Caco-2 (cell line): ENCODE measurements at places on chromosomes 6 and 20.

DNA sequence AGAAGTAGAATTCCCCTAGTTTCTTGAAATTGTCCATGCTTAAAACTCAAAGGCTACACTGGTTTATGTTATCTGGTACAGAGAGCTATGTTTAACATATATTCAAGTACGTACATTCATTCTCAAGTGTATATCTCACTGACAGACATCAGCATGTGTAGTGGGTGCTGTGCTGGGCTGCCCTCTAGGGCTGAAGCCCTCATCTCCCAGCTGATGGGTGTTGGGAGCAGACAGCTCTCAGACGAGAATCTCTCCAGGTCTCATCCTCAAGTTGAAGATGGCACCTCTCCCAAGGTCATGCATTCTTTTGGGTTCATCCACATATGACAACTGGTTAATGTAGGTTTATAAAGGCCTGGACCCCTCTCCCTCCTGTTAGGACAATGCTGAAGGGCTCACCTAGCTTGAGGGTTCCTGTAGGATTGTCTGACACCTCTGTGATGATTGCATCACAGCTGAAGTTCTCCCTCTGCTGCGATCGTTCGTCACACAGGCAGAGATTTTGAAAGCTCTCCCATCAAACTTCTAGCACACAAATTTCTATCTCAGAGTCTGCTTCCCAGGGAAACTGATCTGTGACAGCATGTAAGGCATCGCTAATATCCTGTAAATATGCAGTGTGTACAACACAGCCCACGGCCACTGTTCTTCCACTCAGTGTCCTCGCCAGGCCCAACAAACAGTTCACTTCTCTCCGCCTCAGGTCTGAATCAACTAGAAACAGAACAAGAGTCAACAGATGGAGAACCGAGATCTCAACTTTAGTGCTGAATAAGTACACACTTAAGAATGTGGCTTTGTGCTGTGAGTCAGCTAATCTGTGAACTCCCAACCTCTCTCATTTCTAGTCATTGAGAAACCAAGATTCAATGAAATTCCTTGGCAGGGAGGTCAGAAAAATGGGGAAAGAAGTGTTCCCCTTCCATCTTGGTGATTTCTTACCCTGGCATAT is 43.2 kb downstream of the PREP start:
- DNase-seq = no peak

GRCh38 chr20:63056236-63057170 is 49.7 kb upstream of the BHLHE23 start:
- DNase-seq = peak; percentile 91

GRCh38 chr20:41862476-41862875 is 244.3 kb upstream of the CHD6 start:
- no peak for DNase-seq

GRCh38 chr6:11008821-11009220 is 35.3 kb downstream of the ELOVL2 start:
- DNase-seq = no peak

DNA sequence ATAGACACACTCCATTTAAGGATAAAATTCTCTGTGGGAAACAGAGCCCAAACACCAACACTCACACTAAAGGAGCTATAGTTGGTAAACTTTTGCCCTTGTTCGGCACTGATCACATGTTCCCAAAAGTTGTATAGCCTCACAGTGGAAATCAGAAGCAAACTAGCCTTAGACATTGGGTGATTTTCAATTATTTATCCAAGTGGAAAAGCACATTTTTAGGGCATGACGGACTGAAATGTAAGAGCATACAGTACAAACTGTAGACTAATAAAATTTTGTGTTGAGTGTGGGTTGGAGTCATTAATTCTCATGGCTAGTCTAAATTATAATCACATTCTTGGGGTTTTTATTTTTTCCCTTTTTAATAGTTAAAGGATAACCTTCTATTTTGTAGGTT is 202.4 kb downstream of the MOXD1 start:
- no peak for DNase-seq

DNA sequence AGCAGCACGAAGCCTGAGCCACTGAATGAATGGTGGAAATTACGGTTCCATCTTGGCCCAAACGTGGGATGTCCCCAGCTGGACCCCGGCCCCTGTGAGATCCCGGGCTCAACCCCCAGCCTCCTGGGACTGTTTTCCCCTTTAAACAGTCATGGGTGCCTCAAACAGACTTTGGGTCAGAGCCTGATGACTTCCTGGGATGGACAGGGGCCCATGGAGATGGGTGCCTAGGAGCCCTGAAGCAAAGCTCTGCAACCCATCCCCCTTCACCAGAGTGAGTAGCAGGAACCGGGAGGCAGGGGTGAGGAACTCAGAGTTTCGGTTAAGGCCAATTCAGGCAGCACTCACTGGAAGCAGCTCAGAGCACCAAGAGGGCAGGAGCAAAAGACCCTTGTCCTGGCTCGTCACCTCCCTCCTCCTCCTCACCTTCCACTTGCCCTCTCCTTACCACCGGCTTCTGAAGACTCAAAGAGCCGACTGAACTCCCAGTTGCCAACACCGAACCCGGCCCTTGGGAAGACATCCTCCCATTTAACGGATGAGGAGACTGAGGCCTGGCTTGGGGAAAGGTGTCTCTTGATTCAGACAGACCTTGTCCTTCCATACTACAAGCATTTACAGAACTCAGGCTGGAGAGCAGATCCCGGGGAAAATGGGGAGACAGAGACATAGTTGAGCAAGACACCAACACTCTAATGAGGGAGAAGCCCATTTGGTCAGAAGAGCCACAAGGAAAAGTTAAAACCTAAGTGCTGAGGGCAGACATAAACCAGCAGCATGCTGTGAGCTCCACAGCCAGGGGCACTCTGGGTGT is 14.9 kb upstream of the TLDC2 start:
- DNase-seq = no peak

GRCh38 chr20:55760586-55760985 is 244.7 kb downstream of the CBLN4 start:
- no peak for DNase-seq

- DNase-seq = peak; percentile 96
These were observed at the start of gene CCN2 for GRCh38 chr6:131950767-131951575. Gene CCN2 (minus strand): TSS chr6:131951372. CDS start chr6:131951172, 200 bp downstream.

DNA sequence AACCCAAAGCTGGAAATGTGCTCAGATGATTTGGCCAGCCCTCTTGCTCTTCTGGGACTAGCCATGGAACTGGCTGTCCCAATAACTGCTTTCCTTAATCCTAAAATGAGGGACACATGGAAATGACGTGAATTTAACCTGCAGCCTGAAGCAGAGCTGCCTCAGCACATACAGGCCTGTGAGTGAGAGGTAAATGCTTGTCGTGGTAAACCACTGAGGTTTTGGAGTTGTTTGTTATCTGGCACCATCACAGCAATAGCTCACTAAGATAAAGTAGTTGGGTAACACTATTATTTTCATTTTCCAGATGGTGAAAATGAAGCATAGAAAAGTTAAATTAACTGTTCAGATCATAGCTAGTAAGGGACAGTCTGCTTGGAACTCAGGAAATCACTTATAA is 333.4 kb upstream of the CHD6 start:
- DNase-seq = no peak

- no peak for DNase-seq
These were observed 44.3 kb upstream of the SNX9 start for GRCh38 chr6:157778719-157779118.

GRCh38 chr6:81889377-81890053 is 137.0 kb upstream of the TENT5A start:
- DNase-seq = no peak

DNA sequence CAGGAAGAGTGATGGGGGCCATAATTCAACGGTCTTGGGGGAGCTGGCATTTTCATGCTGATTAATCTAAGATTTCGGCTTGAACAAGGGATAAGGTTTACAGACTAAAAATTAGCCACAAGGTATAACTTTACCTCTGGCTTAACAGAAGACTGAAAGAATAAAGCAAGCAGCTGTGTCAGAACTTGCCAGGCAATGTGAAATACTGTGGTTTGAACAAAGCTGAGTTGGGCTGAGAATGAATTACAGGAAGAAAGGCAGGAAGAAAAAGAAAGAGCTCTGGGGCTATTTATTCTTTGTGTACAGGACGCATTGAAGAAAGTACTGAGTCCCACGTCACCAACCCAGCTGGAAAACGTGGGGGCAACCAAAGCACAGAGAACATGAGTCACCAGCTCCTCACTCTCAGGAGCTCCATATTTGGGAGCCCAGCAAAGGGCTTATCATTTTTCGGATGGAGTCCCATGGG is 121.5 kb upstream of the NEDD9 start:
- no peak for DNase-seq

DNA sequence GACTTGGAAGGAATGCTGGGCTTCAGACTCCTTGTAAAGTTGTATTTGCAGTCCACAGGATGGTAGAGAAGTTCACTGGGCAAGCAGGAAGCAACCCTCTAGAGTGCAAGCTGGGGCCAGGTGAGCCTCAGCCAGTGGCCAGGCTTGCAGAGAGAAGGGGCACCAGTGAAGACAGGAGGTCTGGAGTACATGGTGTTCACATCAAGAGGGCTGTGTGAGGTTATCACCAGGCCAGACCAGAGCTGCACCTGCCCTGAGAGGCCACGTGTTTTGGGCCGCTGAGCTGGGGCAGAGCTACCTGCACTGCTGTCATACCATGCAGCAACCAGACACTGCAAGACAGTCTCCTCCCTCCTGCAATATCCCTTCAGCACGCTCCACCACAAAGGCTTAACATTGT is 79.0 kb downstream of the SH3BGRL2 start:
- DNase-seq = no peak

GRCh38 chr20:19786311-19786710 is 28.3 kb downstream of the RIN2 start:
- DNase-seq = peak; percentile 70

DNA sequence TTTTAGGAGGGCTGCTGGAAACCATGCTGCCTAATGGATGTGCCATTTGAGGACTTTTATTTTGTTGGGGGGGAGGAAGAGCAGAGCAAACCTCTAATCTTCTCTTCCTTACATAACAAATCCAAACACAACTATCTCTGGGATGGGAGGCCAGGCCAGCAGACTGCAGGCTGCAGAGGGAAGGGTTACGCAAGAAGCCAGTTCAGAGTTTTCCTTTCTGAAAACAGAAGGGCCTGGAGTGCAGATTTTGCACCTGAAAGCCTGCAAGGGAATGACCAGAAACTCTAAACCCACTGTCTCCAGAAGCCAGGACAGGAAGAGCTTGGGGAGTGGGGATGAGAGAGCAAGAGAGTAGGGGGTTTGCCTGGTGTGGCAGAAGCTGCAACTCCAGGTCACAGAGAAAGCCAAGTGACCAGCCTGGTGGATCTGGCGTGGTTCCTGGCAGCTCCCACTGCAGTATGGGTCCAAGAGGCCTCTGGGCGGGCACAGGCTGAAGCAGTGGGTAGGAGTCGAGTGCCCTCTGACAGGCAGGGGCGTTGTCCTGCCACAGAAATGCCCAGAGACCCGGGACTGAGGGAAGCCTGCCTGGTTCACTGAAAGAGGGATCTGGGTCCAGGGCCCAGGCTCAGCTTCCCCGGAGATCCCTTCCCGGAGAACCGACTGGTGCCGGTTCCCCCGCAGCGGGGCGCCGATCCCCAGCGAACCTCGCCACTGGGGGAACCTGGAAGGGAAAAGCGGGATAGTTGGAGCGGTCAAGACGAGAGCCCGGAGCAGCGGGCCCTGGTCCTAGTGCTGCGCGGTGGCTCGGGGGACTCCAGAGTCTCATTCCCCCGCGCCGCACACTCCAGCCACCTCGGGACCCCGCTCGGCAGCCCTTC is 6.7 kb downstream of the MAFB start:
- no peak for DNase-seq

GRCh38 chr6:2033544-2033943 is 211.9 kb downstream of the GMDS start:
- DNase-seq = no peak

GRCh38 chr20:48294196-48294595 is 508.9 kb upstream of the SULF2 start:
- DNase-seq = no peak

- no peak for DNase-seq
These were observed 34.3 kb downstream of the UQCC2 start for GRCh38 chr6:33677143-33677660.

GRCh38 chr6:135870722-135871121 is 19.2 kb downstream of the PDE7B start:
- DNase-seq = no peak

DNA sequence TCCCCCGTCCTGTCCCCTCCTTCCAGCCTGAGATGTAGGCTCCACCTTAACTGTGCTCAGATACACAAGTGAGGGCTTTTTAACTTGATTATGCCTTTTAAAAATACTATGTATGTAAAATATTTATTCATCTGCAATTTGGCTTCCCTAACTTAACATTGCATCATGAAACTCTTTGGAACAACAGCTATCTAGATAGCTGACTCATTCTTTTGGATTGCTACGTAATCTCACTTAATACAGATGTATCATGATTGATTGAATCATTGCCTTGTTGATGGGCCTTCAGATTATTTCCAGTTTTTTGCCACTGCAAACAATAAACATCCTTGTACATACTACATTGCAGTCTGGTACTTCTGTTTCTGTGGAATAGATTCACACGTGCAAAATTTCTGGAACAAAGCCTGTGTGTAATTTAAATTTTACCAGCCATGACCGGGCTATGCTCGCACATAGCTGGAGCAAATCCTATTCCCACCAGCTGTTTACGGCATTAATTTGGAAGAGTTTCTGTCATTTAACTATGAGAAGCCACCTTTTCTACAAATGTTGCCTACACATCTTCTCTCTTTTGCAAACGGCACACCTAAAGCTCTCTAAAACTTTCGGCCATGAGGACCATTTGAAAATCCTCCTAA is 6.5 kb downstream of the PRND start:
- DNase-seq = no peak

DNA sequence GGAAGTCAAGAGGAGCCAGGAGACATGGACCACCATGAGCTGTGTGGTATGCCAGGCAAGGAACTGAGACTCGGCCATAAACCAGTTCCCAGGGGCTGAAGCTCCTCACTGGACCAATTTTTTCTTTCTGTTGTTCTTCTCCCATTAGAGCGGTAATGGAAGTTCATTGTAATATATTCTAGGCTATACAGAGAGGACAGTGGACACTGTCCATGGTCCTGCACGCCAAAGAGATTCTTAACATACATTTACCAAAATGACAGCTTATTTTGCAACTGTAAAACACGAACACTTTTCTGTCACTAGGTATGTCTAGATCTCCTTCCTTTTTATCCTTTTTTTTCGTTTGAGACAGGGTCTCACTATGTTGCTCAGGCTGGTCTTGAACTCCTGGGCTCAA is 13.1 kb upstream of the DSN1 start:
- DNase-seq = no peak

GRCh38 chr6:49713346-49713745 is at the start of gene CRISP2:
Gene CRISP2 (minus strand): TSS chr6:49713543. CDS start chr6:49709196, 4,347 bp downstream.
- no peak for DNase-seq
